ENCODE measurements at places on chromosomes 5 and 9. TPM values are rescaled to one million over a fixed set of nuclear protein-coding genes. Genes with fewer than 3 reads are reported as not detected.

The NDST1 gene
- 87.2 TPM for total RNA-seq

The WNT8A gene
- not detected for total RNA-seq

The BAAT gene
- under 0.01 TPM for total RNA-seq

The SLC6A19 gene
- total RNA-seq: not detected

The DTWD2 gene
- 10.8 TPM for total RNA-seq

The ZDHHC11 gene
- total RNA-seq: 0.64 TPM

The AQP7 gene
- total RNA-seq: not detected

The OR1L6 gene
- not detected for total RNA-seq

The LYSMD3 gene
- 28.1 TPM for total RNA-seq

The FRRS1L gene
- not detected for total RNA-seq

The TAF1L gene
- not detected for total RNA-seq

The TTC23L gene
- total RNA-seq: not detected

The TMEM215 gene
- total RNA-seq: not detected

The NDOR1 gene
- total RNA-seq: 7.8 TPM

The NTRK2 gene
- total RNA-seq: not detected

The SLC34A1 gene
- total RNA-seq: not detected

The NOXA1 gene
- total RNA-seq: not detected

The RAI14 gene
- 291 TPM for total RNA-seq

The IL13 gene
- not detected for total RNA-seq
